ENCODE measurements at places on chromosomes 1 and 21.
A peak's percentile ranks its signal among the peaks of the same experiment; 100 is the strongest.

DNA sequence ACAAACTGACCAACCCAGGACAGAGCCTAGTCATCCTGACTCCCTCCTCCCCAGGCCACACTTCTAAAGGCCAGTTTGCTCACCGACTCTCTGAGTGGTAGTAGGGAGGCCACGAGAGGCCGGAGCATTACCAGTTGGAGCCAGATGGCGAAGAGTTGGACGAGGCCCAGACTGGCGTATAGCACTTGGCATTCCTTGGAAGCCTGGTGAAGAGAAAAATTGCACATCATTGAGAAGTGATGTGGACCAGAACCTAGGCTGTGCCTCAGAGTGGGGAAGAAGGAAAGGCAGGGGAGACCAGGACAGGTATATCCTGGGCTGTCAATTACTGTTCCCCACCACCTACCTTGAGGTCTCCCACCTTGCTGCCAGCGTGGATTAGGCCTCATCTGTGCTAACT, 12.2 kb downstream of the PABPC4 start:
- DNase-seq: no peak

GRCh38 chr21:26003404-26003803, 167.2 kb downstream of the APP start:
- no peak for DNase-seq

GRCh38 chr21:25390701-25391100, 216.6 kb downstream of the MRPL39 start:
- DNase-seq: no peak

DNA sequence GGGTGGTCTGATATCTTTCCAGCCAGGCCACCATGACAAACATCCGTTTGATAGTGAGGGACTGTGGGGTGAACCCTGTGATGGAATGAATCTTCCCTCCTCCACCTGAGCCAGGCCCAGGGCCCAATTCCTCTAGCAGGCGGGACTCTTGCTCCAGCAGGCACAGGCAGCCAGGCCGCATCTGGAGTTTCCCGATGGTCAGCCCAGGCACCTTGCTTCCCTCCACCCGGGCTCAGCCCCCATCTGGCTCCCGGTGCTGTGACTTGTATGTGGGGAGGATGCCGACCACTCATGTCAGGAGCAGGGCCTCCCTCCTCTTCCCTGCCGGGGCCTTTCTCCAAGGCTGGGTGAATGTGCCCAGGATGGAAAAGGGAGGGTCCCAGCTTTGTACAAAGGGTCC, 21.0 kb downstream of the KCNAB2 start:
- DNase-seq: no peak

GRCh38 chr1:22930240-22930912, 42.3 kb downstream of the LACTBL1 start:
- no peak for DNase-seq

DNA sequence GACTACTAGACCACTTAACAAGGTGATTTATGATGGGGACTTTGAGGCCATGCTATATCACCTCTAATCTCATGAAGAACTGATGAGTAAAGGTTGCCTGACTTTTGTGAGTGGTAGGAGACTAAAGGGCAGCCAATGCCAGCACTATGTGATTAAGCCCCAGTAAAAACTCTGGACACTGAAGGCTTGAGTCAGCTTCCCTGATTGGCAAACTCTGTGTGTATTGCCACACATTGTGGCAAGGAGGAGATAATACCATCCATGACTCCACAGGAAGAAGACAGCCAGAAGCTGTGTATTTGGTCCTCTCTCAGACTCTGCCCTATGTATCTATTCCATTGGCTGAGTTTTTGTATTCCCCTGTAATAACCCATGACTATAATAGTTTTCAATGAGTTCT, 413.3 kb upstream of the ZRANB2 start:
- DNase-seq: no peak

GRCh38 chr1:78040484-78041089, 5.2 kb upstream of the GIPC2 start:
- DNase-seq: no peak

- no peak for DNase-seq
These were observed 34.5 kb upstream of the SOD1 start for GRCh38 chr21:31624961-31625491.

DNA sequence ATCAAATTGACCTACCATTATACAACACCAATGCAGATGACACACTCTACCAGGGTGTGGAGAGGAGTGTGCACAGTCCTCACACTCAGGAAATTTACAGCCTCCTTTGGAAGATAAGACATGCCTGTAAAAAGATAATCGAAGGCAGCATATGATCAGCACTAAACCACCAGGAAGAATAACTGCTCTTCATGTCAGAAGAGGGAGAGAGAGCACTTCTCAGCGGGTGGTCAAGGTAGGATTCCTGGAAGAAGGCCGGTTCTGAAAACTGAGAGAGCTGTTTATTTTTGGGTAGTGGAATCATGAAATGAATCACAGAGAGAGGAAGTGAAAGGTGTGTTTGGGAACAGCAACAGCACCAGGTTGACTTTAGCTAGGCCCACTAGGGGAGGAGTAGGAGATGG, 14.0 kb upstream of the ZNF697 start:
- DNase-seq: no peak

- no peak for DNase-seq
These were observed 124.0 kb downstream of the NGF start for GRCh38 chr1:115214098-115214497.

- DNase-seq: no peak
These were observed 176.6 kb downstream of the VPS13D start for GRCh38 chr1:12406211-12407021.

GRCh38 chr21:34022627-34023335, 50.6 kb upstream of the MRPS6 start:
- peak; percentile 33 for DNase-seq

DNA sequence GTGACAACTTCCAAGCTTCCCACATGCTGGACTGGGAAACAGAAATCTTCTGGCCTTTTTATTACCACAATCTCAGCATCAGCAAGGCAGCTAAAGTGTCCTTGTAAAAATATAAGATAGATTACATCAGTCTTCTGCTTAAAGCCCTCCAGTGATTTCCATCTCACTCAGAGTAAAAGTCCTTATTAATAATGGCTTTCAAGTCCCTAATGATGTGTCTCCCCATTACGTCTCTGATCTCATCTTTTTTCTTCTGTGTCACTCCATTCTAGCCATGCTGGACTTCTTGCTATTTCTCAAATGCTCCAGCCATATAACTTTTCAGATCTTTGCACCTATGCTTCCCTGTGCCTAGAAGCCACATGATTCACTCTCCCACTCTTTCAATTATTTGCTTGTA, 22.1 kb downstream of the PAPPA2 start:
- no peak for DNase-seq

GRCh38 chr1:76290271-76290670, 215.7 kb downstream of the ST6GALNAC3 start:
- DNase-seq: no peak

- no peak for DNase-seq
These were observed 6.4 kb downstream of the STMN1 start for GRCh38 chr1:25899792-25900191.

DNA sequence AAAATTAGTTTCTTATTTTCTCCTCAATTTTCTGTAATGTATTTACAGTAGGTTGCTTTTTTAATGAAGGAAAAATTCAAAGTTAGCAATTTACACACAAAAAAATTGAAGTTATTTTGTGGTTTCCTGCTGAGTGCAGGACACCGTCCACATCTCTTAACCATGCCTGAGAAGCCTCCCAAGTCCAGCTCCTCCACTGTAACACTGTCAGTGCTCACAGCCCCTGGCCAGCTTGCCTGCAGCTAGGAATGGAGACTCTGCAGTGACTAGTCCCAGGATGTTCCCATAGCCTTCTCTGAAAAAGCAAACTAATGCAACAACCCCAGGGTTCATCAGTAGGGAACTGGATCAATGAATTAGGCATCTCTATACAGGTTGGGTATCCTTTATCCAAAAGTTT, 3.5 kb downstream of the A3GALT2 start:
- no peak for DNase-seq

- no peak for DNase-seq
These were observed 20.4 kb upstream of the GPR88 start for GRCh38 chr1:100517515-100517914.

DNA sequence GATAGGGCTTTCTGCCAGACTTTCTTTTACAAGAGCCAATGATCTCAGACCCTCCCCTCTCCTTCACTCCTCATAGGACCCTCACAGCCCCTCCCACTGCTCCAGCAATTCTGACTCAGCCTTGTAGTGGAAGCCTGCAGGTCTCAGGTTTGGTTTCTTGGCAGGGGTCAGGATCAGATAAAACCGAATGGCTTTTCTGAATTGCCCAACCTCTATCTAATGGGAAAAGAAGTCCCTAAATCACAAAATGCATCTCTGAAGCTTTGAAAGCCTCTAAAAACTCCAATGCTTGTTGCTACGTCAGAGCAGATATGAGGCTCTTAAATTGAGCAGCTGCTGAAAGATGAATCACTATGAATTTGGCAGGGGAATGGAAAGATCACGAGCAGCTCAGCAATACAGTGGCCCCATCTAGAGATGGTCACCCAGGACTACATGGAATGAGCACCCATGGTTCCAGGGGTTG, 74.5 kb downstream of the NID1 start:
- DNase-seq: no peak

DNA sequence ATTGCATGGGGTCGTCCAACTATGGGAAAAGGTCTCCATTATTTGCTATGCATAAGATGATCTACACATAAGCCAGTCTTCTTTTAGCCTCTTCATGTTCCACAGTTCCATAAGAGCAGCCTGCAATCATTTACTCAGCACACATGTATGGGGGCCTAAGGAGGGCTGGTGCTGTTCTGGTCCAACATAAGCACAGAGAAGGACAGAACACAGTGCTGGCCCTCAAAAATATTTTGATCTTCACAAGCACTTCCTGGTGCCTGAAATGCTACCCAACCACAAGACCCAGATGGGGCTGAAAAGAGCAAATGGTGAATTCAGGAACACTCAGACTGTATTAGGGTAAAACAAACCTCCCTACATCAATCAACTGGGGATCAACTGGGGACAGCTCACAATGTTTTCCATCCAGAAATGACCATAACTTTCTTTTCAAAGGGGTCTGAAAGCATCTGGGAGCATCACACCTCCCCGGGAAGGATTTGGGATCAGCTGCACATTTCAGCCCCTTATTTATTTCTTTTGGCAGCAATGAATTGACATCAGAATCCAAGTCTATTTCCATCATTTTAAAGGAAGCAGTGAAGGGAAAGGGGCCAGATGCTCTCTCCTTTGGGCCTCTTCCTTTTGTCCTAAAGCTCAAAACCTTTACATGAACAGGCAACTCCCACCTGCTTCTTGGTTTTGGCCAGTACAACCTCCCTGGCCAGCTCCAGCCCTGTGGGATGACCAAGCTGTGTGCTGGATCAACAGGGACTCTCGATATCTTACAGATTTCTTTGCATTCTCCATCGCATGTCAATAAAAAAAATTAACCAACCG, 45.7 kb downstream of the KCNN3 start:
- no peak for DNase-seq

DNA sequence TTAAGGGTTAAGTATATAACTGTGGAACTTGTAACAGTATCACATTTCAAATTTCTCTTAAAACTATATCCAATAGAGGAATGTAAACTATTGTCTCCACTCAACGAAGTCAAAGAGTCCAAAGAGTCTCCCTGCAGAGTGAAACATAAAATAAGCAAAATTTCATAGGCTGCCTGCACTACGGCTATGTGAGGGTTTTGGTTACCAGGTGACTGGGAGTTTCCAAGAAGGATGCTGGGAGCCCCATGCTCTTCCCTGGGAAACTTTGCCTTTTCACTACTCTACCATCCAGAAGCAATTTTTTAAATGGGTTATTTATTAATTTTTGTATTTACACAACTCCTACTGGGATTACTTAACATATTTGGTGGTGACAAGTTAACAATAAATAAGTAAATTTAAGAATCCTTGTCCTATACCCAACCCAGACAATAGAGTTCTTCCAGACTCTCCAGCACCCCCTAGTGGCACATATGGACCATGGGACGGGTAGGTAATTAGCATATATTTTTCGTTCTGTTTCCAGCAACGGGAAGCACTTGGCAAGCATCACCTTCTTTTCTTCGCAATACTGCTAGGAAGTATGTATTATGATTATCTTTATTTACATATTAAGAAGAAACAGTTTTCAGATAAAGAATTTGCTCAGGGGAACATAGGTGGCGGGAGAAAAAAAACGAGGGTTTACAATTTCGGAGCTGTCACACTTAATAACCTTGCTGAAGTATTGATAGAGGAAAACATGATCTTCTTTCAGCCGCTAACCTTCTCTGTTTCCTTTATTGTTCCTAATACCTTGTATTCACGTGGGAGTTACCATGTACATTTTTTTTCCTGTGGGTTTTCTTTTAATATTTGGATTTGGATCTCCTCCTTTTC, 3.5 kb downstream of the FMO2 start:
- peak; percentile 9 for DNase-seq

DNA sequence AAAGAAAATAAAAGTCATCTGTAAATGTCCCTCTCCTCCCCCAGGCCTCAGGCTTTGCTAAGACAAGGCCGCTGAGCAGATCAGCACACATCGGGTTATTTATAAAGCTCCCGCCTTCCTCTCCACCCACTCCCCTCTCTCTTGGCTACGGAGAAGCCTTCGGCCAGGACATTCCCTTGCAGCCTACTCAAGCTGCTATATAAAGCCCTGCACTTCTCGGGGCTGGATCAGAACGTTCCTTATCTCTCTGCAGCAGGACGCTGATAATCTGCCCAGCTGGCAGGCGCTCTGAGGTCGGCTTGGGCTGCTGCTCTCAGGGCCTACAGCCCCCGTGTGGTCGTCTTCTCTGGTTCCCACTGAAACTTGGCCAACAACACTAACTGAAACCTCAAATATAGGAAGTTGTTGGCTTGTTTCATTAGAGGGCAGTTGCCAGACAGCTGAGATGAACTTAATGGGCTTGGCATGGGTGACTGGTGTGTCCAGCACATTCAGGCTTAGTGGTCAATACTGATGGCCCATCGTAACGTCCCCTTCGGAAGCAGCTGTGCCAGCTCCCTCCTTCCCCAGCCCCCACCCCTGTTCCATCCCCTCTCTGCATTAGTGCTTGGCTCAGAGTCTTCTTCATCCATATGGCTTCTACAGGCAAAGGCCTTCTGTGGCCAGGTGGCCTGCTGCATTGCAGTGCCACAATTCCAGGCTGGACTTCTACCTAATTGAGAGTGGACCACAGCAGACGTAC, 64.6 kb downstream of the IER5 start:
- DNase-seq: no peak

- no peak for DNase-seq
These were observed 28.2 kb downstream of the ATP8B2 start for GRCh38 chr1:154353460-154353904.
